Activated CD4-positive, alpha-beta T cell treated with anti-CD3 and anti-CD28 coated beads for 48 hours (primary cell): ENCODE measurements at places on chromosomes 13 and 19.

- DNase-seq: no peak
Measured at GRCh38 chr19:5200844-5201243, 139.8 kb downstream of the PTPRS start.

DNA sequence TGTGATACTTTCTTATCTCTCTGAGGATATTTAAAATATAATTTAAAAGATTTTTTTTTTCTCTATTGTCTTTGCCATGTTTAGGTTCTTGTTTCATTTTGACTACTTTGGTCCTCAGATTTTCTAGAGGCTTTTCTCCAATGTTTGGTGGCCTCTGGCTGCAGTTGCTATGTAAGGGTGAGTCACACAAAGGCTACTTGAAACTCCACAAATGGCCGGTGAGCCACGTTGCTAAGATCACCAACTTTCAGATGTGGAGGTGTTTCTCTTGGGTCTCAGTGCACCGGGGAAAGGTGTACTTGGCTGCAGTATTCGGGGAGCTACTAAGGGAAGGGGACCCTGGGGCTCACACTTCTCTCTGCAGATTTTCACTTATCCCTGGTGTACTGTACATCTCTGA, 248.1 kb downstream of the HS6ST3 start:
- DNase-seq: no peak

DNA sequence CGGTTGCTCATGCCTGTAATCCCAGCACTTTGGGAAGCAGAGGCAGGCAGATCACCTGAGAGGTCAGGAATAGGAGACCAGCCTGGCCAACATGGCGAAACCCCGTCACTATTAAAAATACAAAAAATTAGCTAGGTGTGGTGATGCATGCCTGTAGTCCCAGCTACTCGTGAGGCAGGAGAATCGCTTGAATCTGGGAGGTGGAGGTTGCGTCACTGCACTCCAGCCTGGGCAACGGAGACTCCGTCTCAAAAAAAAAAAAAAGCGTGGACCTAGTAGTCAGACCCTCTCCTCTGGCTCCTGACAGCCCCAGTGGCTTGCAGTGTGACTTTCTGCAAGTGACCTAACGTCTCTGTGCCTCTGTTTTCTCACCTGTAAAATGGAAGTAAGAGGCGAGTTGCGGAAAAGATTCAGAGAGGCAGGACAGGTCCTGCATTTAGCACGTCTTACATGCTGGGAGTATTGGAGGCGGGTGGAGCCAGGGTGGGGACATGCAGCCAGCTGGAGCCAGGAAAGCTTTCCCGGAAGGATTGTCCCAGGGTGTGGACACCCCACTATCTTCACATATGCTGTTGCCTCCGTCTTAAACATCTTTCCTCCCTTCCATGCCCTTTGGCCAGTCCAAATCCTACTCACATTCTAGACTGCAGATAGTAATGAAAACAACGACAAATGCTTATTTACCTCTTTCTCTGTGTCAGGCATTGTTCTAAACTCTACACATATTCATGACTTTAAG, 2.9 kb downstream of the TUBB4A start:
- no peak for DNase-seq

DNA sequence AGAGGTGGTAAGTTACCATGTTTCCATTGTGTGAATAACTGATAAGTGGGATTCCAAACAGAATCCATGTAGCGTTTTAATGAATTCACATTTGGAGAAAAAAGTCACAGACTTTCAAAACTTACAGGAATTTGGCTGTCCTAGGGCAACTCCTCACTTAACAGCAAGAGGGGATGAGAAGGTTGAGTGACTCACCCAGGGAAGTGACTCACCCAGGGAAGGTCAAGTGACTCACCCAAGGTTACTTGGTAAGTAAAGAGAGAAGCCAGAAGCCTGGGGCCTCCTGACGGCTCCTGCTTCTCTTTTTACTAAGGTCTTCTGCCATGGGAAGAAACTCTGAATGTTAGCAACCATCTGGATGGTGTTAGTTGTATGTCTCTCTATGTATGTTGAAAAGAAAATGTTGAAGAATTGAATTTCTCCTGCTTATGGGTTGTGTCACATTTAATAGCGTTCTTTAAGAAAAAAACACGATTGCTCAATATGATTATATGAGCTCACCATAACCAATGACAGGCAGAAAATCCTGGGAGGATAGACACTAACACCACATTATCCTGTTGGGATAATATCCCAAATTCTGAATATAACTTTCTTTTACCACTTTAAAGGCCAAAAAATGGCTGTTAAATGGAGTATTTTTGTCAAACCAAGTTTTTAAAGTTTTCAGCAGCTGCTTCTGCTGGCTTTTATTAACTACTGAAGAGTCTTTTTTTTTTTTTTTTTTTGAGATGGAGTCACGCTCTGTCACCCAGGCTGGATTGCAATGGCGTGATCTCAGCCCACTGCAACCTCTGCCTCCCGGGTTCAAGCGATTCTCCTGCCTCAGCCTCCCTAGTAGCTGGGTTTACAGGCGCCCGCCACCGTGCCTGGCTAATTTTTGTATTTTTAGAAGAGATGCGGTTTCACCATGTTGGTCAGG, 195.6 kb downstream of the GGACT start:
- DNase-seq: peak; percentile 77

GRCh38 chr13:22082030-22082429, 411.2 kb downstream of the FGF9 start:
- no peak for DNase-seq

DNA sequence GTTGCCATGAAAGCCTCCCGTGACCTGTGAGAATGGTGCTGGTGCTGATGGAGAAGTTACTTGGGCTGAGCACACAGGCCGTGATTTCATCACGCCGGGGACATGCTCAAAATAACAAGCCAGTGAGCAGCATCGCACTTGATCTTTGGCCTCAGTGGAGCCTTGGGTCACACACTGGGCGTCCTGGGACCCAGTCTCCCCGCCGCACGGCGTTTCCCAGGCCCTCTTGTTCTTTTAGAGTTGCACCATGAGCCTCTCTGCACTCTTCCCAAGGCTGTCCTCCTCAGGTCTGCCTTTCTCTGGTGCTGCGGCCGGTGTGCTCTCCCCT, 9.5 kb upstream of the NDUFS7 start:
- DNase-seq: no peak

GRCh38 chr13:99723878-99724277, 222.6 kb downstream of the TM9SF2 start:
- DNase-seq: no peak

- DNase-seq: no peak
Measured at GRCh38 chr13:110113284-110113764, 193.6 kb downstream of the COL4A1 start.

- DNase-seq: no peak
Measured at GRCh38 chr13:30153545-30154426, 153.6 kb downstream of the KATNAL1 start.

- peak; percentile 84 for DNase-seq
Measured at GRCh38 chr19:14090509-14091080, at the start of gene SAMD1. Gene SAMD1 (minus strand): TSS chr19:14090751.
